ENCODE measurements at places on chromosomes 3 and 15.

GRCh38 chr15:96270581-96271172 lies 59.8 kb upstream of the NR2F2 start:
- DNase-seq, result no peak

GRCh38 chr15:66757030-66757429 lies 55.0 kb downstream of the SMAD6 start:
- no peak for DNase-seq

DNA sequence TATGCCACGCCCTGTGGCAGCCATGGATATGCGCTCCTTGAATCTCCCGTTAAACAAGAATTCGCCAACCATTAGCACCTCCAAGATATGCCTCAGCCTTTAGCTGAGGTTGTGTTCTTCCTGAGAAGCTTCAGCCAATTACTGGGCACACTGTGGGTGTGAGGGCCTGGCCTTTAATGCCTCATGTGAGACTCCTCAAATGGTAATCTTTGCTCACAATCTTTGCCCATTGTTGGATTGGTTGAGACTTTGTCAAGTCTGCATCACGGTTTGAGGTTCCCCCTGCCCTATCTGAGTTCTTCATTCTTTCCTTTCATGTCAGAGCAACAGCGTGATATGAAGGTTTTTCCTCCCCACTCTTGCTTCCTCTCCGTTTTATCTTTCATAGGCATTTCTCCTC lies 108.1 kb upstream of the CCDC54 start:
- DNase-seq, result no peak

GRCh38 chr15:71742964-71743363 lies 67.4 kb upstream of the NR2E3 start:
- DNase-seq, result no peak

GRCh38 chr3:87390821-87391220 lies 114.4 kb upstream of the POU1F1 start:
- no peak for DNase-seq
